ENCODE measurements at places on chromosomes 1 and 21. TPM values are rescaled to one million over a fixed set of nuclear protein-coding genes. Genes with fewer than 3 reads are reported as not detected.

MYBPH gene
- total RNA-seq: not detected

ATP6V1G3 gene
- total RNA-seq: not detected

CD1D gene
- 0.52 TPM for total RNA-seq

TSPAN1 gene
- total RNA-seq: not detected

DNA sequence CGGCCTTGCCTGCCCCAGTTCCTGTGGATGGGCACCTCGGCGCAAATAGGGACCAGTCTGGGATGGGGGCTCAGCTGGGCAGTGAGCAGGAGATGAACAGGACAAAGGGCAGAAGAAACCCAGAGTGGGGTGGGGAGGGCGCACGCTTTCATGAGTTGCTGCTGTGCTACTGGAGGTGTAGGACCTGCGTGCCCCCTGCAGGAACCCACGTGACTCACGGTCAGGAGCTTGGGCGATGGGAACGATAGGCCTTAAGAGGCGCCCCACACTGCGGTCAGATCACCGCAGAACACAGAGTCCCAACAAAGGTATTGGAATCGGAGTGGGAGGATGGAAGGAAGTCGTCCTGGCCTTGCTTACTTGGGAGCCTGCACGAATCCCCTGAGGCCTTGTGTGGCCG, 17.2 kb downstream of the PRDM15 start:
- no peak for DNase-seq
- H3K27ac ChIP-seq: no peak overlapping the region
- H3K27me3 ChIP-seq: no peaks in the 10 kb centered on the region
- H3K4me1 ChIP-seq: peaks cover 10% of the 10 kb centered on the region
- peaks cover 10% of the 10 kb centered on the region for H3K36me3 ChIP-seq
- H3K4me3 ChIP-seq: no peak overlapping the region

GRCh38 chr1:156241926-156242325, at the start of gene BGLAP:
BGLAP (plus strand) TSS chr1:156242184; CDS start chr1:156242232, 48 bp downstream.
- no peak for DNase-seq
- H3K27ac ChIP-seq: no peak within 1 kb of the TSS
- peaks cover 25% of the 10 kb centered on the region for H3K36me3 ChIP-seq
- no peaks in the 10 kb centered on the region for H3K27me3 ChIP-seq
- peaks cover 22% of the 10 kb centered on the region for H3K4me1 ChIP-seq

DNA sequence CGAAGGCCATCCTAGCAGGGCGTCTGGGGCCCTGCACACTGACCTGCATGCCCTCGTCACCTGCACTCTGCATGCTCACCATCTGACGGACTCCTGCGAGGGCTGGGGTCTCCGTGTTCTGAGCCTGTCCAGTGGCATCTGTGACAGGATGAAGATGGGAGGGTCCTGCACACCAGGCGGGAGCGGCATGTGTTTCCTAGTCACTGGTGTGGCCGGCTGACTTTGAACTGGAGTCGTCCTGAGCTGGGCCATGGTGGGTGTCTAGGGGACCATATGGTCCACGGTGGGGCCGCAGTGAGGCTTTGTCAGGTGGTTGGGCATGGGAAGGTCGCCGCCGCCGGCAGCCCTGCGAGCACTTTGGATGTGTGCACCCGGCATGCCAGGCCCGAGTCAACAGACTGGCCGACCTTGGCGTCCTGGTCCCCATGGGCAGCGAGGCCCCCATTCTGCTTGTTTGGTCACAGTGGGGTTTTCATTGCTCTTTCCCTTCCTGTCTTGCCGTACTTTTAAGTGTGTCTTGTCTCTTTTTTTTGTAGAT, 16.7 kb upstream of the DIP2A start:
- no peak overlapping the region for H3K4me3 ChIP-seq
- no peak overlapping the region for H3K27ac ChIP-seq
- H3K27me3 ChIP-seq: no peaks in the 10 kb centered on the region
- H3K4me1 ChIP-seq: peaks cover 6% of the 10 kb centered on the region
- peaks cover 47% of the 10 kb centered on the region for H3K36me3 ChIP-seq

- DNase-seq: no peak
- H3K4me3 ChIP-seq: no peak overlapping the region
- H3K27ac ChIP-seq: no peak overlapping the region
- H3K36me3 ChIP-seq: no peaks in the 10 kb centered on the region
- H3K4me1 ChIP-seq: no peaks in the 10 kb centered on the region
Measured at GRCh38 chr21:35199733-35200015, 150.6 kb upstream of the RUNX1 start.

GRCh38 chr1:229554886-229555621, 3.5 kb downstream of the ABCB10 start:
- H3K27me3 ChIP-seq: no peaks in the 10 kb centered on the region
- no peak overlapping the region for H3K27ac ChIP-seq
- H3K4me3 ChIP-seq: no peak overlapping the region
- no peak for DNase-seq
- H3K4me1 ChIP-seq: peaks cover 22% of the 10 kb centered on the region

GRCh38 chr1:168287237-168287664, 6.6 kb downstream of the TBX19 start:
- H3K4me3 ChIP-seq: no peak overlapping the region
- H3K27ac ChIP-seq: no peak overlapping the region
- H3K4me1 ChIP-seq: no peaks in the 10 kb centered on the region
- H3K27me3 ChIP-seq: no peaks in the 10 kb centered on the region
- no peak for DNase-seq

DNA sequence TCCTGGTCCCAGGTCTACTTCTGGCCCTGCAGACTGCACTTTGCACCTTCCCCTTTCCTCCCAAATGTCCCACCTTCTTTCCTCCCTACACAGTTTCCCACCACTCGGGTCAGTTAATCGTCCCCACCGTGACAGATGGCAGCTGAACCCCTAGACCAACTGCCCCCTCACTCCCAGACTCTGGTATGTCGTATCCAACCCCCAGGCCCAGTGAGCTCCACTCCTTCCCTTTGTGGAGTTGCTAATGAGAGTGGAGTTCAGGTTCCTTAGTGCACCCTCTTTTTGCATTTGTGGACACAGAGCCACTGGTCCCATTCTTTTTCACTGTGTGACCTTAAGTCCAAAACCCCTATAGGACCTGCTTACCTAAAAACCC, 1.8 kb downstream of the MAN1C1 start:
- no peak overlapping the region for H3K27ac ChIP-seq
- no peak overlapping the region for H3K4me3 ChIP-seq
- no peaks in the 10 kb centered on the region for H3K27me3 ChIP-seq
- H3K36me3 ChIP-seq: no peaks in the 10 kb centered on the region
- peaks cover 55% of the 10 kb centered on the region for H3K4me1 ChIP-seq

GRCh38 chr1:180585994-180586359, 27.2 kb downstream of the OVAAL start:
- H3K4me3 ChIP-seq: no peak overlapping the region
- no peaks in the 10 kb centered on the region for H3K27me3 ChIP-seq
- no peaks in the 10 kb centered on the region for H3K36me3 ChIP-seq
- no peak overlapping the region for H3K27ac ChIP-seq
- H3K4me1 ChIP-seq: no peaks in the 10 kb centered on the region
- no peak for DNase-seq

Measured in natural killer cell (primary cell).